ENCODE measurements at places on chromosomes 13 and 19.

- no peak for DNase-seq
Measured at GRCh38 chr13:95893861-95894260, 159.3 kb downstream of the UGGT2 start.

DNA sequence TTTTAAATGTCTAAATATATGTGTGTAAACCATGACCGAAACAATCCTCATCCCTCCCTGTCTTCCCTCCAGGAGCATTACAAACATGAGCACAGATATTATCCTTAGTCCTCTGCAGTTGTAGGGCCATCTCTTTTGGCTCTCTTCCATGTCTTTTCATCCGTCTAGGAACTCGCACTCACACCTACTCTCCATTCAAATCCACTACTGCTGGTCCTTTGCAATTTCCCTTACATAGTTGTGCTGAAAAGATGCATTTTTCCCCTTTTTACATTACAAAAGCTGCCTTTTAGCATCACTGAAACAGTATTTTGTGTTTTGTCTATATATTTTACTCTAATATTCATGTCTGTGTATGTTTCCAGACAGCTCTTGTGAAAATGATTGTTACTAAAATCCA lies 237.8 kb downstream of the DACH1 start:
- DNase-seq: no peak

DNA sequence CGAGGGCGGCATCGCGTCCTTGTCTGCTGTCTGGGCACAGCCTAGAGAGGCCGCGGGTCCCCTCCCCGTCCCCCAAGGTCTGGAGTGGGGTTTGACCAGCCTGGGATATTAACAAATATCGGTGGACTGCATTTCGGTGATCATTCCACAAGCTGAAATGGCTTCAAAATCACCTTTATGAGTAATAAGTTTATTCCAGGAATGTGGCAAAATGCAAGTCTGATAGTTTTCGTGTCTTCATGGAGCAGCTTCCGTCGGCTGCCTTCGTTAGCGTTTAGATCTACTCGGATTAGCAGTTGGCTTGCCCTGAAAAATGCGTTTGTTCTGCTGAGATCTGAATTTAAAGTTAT lies 1.1 kb upstream of the GJA3 start:
- no peak for DNase-seq

DNA sequence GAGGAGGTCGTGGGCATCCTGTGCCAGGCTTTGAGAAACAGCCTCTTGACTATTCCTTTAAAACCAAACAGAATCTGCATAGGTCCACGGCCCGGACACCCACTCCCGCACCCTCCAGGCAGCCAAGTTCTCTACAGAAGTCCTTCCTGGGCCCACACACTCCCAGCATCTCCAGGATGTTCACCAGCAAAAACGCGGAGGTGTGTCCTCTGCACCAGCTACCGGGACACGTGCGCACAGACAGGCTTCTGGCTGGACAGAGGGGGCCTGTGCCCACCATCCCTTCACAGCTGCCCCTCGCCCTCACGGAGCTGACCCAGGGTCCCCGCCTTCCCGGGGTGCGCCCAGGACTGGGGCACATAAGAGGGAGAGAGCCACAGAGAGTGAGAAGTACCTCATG lies 44.2 kb downstream of the CEBPG start:
- no peak for DNase-seq

- DNase-seq: no peak
Measured at GRCh38 chr19:44749292-44749691, 784 bp downstream of the BCL3 start.

DNA sequence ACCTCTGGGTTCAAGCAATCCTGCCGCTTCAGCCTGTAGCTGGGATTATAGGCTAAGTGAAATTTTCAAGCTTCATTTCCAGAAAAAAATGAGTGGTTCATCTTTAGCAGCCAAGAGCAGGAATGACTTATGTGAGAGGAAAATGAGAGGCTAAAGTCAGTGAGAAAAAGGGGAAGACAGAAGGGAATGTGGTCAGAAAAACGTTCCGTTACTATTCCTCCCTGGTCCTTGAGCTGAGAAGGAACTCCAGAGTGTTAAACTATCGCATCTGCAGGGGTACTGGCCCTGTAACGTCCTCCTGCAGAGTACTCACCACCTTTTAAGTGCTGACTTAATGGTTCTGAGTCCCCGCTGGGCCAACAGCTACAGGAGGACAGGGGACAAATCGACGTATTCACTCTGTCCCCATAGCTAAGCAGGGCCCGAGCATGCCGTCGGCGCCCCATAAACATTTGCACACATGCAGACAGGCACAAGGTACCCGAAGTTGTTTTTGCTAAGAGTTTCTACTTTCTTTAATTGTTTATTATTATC lies 88.1 kb downstream of the FLT1 start:
- no peak for DNase-seq

GRCh38 chr19:48401287-48401686 lies 7.8 kb downstream of the GRIN2D start:
- DNase-seq: no peak

- peak; percentile 21 for DNase-seq
Measured at GRCh38 chr13:46113596-46113995, 8.8 kb upstream of the CPB2 start.

GRCh38 chr13:48816700-48817099 lies 159.0 kb upstream of the FNDC3A start:
- DNase-seq: no peak

DNA sequence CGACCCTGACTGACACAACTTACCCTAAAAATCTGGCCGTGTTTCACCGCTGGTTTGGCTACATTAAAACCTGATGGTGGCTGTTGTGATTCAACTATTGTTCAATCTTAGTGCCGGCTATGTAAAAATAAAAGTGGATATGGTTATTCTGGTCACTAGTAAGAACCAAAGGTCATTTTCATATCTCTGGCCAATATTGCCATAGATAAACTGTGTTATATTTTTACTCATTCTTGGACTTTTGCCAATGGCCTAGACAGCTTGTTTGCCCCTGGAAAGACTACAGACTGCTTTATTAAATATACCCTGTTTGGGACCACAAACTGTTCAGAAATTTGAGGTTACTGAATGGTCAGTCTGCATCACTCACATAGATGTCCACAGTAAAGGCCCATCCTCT lies 258.5 kb upstream of the KLHL1 start:
- no peak for DNase-seq

DNA sequence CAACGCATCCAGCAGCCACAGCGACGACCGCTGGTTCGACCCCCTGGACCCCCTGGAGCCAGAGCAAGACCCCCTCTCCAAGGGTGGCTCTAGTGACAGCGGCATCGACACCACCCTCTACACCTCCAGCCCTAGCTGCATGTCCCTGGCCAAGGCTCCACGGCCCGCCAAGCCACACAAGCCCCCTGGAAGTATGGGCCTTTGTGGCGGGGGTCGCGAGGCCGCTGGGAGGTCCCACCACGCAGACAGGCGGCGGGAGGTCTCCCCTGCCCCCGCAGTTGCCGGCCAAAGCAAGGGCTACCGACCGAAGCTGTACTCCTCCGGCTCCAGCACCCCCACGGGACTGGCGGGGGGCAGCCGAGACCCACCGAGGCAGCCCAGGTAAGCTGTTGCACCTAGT lies 59.5 kb downstream of the DPF1 start:
- no peak for DNase-seq

DNA sequence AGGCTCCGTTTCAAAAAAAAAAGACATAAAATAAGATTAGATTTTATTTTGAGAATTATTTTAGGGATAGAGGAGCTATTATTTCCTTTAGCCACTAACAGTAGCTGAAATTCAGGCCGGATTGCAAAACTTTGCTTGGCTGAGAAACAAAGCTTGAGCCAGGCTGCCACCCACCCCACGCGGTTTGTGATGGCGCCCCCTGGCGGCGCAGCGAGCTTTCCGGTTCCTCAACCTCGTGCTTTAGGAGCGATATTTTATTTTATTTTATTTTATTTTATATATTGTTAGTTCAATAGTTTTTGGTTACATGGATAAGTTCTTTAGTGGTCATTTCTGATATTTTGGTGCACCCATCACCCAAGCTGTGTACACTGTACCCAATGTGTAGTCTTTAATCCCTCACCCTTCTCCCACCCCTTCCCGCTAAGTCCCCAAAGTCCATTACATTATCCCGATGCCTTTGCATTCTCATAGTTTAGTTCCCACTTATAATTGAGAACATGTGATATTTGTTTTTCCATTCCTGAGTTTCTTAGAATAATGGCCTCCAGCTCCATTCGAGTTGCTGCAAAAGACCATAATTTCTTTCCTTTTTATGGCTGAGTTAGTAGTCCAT lies 19.8 kb upstream of the CEACAM4 start:
- no peak for DNase-seq

DNA sequence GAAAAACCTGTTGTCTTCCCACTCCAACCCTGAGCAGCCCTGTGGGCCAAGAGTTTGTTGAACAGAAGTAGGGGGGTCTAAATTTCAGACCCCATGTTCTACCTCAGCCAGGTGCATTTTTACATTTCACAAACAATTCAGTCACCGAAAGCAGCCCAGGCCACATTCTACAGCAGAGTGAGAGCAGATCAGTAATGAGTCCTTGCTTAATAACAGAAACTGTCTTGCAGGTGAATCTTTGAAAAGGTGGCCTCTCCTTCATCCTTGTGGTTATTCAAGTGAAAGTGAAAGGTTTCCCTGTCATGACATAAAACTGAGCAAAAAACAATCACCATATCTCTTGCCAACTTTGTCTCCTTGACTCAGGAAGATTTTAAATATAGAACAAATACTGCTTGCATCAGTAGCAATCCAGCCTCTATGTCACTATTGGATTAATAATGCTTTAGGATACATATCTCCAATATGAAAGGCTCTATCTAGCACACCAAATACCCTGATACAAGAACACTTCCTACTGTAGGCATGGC lies 670.2 kb downstream of the DIAPH3 start:
- DNase-seq: no peak

- no peak for DNase-seq
Measured at GRCh38 chr13:24301434-24301833, 7.9 kb upstream of the C1QTNF9 start.

- DNase-seq: no peak
Measured at GRCh38 chr13:44092078-44092970, 212.6 kb downstream of the LACC1 start.

GRCh38 chr19:29415507-29415906 lies 110.3 kb upstream of the VSTM2B start:
- no peak for DNase-seq

GRCh38 chr19:49614096-49614833 lies 23.3 kb downstream of the PRR12 start:
- DNase-seq: peak; percentile 60

- DNase-seq: peak; percentile 34
Measured at GRCh38 chr13:97254816-97255215, 32.7 kb downstream of the MBNL2 start.

DNA sequence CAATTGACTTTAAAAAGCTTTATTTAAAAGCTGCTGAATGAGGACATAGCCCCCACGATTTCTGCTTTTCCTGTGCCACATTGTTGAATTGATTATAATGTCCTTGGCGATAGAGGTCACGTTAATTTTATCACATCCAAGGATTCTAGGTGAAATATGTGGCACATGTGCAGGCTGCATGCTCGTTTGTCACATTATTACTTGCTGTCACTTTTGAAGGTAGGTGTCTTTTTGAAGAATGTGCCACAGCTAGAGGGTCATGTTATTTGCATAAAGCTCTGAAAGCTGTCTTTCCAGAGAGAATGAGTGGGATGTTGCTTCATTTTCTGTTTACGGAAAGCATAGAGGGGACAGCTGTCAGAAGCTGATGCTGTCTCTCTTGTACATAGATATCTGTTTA lies 927.6 kb upstream of the ATXN8OS start:
- no peak for DNase-seq

GRCh38 chr19:5690955-5691821 lies 1.1 kb downstream of the RPL36 start:
- DNase-seq: peak; percentile 51

DNA sequence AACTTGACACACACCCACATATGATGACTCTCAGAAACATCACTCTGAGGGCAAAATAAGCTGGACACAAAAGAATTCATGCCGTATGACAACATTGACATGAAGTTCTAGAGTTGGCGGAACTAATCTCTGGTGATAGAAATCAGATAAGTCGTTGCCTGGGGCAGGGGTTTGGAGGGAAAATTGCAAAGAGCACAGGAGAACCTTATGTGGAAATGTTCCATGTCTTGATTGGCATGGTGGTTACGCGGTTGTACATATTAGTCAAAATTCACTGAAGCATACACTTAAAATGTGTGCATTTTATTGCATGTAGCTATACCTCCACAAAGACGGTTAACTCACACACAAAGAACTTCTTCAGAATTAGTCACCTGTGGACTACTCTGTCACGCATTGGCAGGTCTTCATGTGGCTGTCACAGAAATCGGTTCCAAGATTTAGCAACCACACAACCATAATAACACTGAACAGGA lies 137.8 kb upstream of the GJB6 start:
- DNase-seq: no peak

DNA sequence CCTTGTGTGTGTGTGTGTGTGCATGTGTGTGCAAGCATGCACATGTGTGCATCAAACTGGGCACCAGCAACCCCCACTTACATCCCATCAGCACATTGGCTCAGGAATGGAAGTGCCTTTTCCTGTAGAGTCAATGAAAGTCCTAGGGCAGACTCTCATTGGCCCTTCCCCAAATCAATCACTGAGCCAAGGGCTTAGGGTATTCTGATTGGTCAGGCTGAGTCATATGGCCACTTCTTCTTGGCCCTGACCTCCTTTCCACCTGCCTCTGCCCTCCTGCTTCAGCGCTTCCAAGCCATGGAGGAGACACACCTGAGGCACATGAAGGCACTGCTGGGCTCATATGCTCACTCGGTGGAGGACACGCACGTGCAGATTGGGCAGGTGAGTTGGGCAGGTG lies 20.9 kb downstream of the FCHO1 start:
- DNase-seq: peak; percentile 32

DNA sequence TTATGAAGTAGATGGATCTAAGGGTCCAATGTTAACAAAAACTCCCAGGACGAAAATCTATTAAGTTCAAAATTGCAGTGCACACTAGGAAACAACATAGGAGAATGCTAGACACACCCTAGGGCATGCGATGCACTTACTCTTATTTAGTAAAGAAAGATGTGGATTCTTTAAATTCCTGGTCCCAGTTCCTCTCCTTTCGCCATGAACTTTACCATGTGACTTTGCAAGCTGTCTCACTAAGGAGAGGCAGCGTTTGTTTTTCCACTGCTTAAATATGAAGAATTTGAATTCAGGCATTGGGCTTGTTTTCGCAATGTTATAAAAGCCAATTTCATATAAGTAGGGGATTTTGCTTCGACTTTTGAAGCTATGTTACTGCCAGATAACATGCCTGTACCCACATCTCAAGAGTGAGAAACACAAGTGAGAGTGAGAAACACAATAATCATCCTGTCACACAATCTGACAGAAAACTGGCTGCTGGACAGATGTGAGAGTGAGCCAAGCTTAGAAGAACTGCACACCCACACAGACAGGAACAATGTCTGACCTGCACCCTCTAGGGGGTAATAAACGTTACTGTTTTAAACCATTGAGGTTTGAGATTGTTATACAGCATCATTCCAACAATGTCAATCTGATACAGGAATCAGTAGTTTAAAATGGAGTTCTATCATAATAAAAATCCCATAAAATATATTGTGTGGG lies 1308.4 kb downstream of the SLITRK5 start:
- DNase-seq: peak; percentile 0

DNA sequence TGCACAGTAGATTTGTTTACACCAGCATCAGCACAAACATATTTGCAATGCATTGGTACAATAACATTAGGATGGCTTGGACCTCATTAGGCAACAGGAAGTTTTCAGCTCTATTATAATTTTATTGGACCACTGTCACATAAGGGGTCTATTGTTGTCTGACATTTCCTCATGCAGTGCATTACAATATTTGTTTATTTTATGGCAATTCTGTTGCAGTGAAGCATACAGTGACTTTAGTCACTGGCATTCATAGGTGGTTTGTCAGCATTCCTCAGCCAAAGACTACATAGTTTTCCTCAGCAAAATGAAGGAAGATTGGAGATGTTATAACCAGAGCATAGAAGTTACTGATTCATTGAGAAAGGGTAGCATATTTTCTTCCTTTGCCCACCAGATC lies 1732.9 kb downstream of the PCDH9 start:
- DNase-seq: peak; percentile 66

Measured in fibroblast of skin of scalp (primary cell).